GM04503 (cell line): ENCODE measurements at places on chromosomes 1 and 21.

DNA sequence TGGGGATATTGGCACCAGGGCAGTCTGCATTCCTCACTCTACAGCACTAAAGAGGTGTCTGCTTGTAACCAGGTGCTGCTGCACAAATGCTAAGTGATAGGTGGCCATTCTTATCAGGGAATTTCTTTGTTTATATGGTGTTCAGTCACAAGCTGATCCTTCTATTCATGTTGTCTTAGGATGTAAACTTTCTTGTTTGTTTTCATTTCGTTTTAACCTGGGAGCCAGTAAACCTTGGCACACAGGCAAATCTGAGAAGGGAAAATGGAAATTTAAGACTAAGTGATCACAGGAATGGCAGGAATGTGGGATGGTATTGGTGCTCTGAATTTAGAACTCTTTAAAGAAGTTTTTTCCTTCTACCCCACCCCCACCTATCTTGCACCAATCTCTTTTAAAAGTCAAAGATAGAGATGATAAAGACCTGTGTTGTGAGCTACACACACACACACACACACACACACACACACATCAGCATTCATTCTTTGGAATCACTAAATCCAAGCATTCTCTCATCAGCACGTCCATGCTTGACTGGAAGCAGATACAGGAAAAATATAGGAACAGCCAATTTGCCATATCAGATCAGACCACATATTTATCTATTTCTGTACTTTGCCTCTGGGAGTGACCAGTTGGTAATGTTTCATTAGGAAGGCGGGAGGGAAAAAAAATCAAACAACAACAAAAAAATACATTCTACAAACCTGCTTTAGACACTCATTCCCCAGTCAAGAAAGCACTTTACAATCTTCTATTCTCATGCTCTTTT lies 451.4 kb upstream of the ADGRL2 start:
- no peak for DNase-seq

GRCh38 chr1:204473400-204473965 lies 21.1 kb downstream of the PIK3C2B start:
- DNase-seq, result no peak

DNA sequence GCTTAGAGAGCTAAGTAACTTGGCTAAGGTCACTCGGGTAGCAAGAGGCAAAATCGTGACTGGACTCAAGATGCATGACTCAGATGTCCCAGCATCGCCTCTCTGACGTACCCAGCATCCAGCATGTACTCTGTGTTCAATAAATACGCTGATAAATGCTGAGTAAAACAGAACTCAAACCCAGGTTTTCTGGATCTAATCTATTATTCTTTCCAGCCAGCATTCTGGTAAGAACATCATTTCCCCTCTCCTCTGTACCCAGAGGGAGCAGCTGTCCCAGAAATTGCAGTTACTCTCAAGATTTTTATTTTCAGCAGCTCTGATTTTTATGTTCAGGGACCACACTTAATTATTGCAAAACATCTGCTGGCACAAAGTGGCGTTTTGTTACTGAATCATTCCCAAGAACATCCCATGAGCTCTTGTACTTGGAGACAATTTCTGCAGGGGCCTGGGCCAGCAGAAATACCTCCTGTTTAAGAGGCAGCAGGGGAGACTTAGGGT lies 249.0 kb downstream of the PRDM2 start:
- no peak for DNase-seq

GRCh38 chr1:42176902-42177519 lies 12.5 kb upstream of the GUCA2A start:
- no peak for DNase-seq

DNA sequence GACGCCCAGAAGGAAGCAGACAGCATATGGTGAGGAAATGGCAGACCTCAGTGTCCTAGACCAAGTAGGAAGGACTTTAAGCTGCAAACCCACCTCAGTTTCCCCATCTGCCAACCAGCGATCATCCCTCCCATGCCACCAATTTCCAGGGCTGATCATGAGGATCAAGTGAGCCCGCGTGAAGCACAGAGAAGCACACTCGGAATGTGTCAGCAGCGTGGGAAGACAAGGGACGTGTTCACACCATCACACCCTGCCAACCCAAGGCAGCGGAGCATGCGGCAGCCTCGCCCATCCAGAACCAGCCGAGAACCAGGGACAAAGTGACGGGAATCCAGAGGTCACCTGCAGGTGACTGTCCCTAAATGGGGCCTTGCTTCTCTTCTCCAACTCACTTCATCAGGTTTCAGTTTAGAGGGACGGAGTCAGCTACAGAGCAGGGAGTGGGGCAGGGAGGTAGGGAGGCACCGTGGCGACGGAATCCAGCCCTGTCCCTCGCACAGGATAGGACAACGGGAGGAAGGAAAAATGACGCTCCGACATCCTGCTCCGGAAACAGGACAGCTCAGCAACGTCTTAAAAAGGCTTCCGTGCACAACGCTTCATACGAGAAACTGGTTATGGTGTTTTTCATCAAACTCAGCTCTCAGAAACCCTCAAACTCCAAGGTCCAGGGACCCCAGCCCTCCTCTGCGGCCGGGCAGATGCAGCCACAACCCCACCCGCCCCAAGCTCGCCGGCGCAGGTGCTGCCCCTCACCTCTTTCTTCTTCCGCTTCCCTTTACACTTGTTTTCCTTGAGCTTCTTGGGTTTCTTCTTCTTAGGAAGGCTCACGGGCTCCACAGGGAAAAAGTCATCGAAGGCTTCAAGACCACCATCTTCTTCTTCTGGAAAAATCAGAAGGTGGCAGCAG lies 12.5 kb downstream of the CHD5 start:
- DNase-seq, result no peak

DNA sequence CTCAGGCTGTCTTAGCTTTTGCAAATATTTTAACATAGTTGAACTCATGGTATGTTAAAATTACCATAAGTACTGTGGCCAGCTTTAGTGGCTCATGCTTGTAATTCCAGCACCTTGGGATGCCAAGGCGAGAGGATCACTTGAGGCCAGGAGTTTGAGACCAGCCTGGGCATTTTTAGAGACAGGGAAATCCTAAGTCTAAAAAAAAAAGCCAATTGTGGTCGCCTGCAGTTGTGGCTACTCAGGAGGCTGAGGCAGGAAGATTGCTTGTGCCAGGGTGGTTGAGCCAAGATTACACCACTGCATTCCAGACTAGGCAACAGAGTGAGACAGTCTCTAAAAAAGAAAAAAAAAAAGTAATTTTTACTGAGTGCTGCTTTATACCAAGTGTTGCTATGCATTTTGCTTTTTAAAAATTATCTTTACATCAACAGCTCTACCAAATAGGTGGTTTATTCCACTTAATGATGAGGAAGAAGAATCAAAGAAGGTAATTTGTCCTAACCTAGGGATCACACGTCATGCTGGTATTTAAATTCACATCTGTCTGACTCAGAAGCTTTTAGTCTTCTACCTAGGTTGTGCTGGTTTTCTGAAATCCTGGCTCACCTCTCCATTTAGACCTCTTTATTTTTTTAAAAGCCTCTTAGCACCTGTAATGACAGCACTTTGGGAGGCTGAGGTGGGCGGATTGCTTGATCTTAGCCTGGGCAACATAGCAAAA lies 16.8 kb downstream of the PPP1R12B start:
- peak; percentile 37 for DNase-seq

- DNase-seq, result no peak
Observed at GRCh38 chr1:14994841-14995437, 158.6 kb upstream of the TMEM51 start.
